ENCODE measurements at places on chromosomes 6 and 20.

DNA sequence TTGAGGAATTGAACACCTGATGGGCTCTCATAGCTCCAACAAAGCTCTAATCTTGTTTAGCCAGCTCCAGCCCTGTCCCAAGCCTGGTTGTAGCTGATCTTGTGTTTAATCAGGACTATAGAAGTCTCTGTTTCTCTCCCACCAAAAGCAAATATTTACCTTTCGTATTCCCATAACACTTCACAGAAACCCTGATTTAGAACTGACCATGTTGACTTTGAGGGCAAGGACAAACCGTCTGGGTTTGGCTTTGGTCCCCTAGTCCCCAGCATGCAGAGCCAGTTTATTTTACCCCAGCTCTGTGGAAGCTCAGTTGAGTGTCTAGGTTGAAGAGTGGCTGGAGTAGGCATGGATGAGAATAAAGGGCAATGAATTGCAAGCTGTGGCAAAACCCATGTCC lies 18.0 kb upstream of the SIM1 start:
- no peak for DNase-seq

DNA sequence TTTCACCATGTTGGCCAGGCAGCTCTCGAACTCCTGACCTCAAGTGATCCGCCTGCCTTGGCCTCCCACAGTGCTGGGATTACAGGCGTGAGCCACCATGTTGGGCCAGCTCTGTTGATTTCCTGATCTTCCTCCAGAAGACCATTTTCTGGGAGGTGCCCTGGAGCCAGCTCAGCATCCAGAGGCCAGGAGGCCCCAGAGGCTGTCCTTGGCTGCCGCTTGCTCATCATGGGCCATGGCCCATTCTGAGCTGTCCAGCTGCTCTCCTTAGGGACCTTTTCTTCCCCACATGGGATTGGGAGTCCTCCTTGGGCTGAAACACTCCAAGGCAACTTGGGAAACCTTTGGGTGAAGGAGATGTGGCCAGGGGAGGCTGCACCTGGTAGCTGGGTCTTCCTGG lies 15.4 kb downstream of the LRRC73 start:
- DNase-seq: peak; percentile 32

- DNase-seq: no peak
These were observed 73.7 kb upstream of the PTCHD4 start for GRCh38 chr6:48184648-48185047.

DNA sequence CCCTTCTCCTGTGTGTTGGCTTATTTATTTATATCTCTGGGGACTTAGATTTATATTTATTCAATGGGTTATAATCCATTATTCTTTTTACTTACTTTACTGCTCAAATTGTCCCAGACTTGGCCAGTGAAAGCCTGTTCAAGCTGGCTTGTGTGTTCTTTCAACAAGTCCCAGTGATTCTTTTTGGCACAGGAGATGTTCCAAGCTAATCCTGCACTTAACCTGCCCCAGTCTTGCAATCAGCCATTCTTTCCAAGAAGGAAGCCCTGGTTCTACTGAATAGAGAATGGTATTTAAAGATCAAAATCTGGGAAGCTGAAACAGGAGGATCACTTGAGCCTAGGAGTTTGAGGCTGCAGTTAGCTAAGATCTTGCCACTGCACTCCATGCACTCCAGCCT lies 26.7 kb downstream of the GCNT2 start:
- no peak for DNase-seq

- peak; percentile 66 for DNase-seq
These were observed 43.4 kb downstream of the SLC23A2 start for GRCh38 chr20:4957939-4958362.

GRCh38 chr6:38572186-38572813 lies 67.4 kb downstream of the BTBD9 start:
- no peak for DNase-seq

DNA sequence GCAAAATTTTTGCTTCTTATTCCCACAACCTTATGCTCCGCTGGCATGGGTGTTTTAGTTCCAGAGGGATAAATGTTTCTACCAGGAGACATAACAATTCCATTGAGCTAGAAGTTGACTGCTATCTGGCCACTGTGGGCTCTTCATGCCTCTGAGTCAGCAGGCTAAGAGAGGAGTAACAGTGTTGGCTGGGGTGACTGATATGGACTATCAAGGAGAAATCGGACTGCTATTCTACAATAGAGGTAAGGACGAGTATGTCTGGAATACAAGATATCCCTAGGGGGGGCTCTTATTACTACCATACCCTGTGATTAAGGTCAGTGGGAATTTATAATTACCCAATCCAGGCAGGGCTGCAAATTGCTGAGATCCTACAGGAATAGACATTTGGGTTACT lies 26.9 kb downstream of the FBXO30 start:
- DNase-seq: no peak

DNA sequence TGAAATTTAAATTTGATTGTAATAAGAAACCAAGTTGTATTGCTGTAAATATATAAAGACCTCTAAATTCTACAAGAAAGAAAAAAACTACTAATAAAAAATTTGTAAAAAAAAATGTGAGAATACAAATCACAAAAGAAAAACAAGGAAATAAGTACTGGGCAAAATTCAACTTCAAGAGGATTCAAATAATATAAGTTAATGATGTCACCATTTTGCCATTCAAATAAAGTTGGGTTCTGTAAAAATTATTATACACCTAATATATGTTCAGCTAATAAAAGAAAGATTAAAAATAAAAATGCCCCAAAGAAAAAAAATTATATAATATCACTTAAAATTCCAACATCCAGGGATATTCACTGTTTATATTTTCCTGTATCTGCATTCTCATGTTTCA lies 47.0 kb upstream of the BMP5 start:
- no peak for DNase-seq

DNA sequence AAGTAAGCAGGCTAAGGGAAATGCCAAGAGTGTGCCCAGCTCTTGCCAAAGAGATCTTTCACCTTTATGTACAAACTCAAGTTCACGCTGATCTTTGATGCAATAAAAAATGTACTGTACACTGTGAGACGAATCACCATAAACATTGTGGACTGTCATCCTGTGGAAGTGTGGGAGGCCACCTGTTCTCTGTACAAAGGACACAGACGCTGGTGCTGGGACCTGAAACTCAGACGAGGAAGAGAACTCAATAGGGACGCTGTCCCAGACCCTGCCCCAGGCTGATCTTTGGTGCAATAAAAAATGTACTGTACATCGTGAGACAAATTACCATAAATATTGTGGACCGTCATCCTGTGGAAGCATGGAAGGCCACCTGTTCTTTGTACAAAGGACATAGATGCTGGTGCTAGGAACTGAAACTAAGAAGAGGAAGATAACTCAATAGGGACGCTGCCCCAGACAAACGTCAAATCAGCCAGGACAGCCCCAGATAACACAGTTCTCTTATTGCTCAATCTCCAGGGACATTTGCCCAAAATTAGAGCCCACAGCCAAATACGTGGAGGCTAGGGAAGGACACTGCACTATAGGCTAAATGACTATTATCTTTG lies 312.7 kb upstream of the SGK1 start:
- peak; percentile 73 for DNase-seq

DNA sequence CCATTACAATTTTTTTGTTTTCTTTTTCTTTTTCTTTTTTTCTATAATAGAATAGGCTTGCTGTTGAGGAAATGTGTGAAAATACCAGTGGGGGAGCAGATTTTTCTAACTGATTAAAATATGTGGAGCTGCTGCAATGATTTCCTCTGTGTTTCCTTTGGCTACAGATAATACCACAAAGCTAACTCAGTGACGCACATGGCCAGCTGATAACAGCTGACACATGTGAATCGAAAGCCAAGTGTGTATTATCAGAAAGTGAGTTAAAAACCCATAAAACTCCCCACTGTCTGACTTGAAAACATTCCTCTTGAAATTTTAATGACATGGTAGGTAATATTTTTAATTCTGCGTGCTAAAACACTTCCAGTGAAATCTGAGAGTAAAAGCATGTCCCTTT lies 70.8 kb upstream of the AHI1 start:
- DNase-seq: no peak

DNA sequence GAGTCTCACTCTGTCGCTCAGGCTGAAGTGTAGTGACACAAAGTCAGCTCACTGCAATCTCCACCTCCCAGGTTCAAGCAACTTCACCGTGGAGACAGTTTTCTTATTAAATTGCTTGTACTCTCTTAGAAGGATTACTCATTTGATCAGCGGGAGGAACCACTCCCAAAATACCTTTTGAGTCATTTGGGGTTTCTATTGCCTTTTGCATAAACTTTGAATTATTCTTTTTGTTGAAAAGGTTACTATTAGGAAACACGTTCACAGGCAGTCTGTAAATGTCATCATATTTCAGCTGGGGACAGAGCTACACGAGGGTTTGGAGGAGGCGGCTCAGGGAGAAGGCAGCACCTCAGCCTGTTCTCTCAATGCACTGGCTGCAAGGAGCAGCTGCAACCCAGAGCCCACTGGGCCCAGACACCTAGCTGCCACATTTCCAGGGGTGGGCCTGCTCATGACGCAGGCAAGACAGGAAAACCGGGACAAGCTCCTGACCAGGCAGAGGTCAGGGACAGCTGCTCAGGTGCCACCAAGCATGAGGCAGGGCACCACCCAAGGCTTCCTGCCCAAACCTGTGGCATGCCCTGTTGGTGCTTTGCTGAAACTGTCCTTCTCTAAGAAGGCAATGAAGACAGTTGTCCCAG lies 205.9 kb downstream of the BMP7 start:
- DNase-seq: no peak

DNA sequence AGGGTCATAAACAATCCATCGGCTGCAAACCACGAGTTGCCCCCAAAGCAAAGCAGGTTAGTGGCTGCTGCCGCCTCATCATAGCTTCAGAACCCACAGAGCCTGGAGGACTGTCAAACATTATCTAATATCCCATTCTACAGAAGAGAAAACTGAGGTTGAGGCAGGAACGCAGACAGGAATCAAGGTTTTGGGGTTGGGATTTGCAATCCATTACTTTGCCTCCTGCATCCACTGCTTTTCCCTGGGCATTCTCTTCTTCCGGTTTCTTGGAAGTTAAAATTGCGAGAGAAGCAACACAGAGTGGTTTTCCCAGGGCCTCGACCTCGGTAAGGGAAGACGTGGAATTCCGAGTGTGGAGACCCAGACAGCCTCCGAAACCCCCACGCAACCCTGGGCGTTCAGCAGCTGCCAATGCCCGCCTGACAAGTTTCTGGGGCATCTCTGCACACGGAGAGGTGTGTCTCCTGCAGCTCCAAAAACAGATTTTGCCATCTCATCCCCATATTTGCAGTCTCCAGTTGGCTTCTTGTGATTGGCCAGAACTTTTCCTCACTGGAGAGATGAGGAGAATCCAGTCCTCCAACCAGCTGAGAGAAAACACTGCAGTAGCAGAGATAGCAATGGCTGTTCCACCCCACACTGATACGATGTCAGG lies 45.5 kb upstream of the SNAP25 start:
- DNase-seq: no peak

- DNase-seq: peak; percentile 21
These were observed 29.7 kb upstream of the HLA-G start for GRCh38 chr6:29797966-29798365.

Measured in Karpas-422 (cell line).